ENCODE measurements at places on chromosomes 5 and 9.

DNA sequence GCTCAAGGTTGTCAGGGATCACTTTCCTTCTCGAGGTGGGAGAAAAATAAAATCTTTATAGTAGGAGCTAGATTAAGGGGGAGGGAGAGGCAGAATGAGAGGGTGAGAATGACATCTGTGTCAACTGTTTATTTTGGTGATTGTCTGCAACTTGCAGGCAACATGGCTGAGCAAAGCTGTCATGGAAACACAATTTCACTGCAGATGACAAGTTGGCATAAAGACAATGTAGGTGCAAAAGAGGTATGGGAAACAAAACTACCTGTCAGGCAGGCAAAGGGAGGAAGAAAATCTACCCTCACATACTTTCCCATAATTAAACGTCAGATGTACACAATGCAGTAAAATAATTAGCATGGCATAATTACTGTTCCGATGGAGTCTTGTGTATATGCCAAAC is 167.4 kb downstream of the SLIT3 start:
- no peak for DNase-seq

- no peak for DNase-seq
Observed at GRCh38 chr9:18499980-18500379, 26.0 kb downstream of the ADAMTSL1 start.

- no peak for DNase-seq
Observed at GRCh38 chr9:82549174-82549821, 513.6 kb downstream of the RASEF start.

DNA sequence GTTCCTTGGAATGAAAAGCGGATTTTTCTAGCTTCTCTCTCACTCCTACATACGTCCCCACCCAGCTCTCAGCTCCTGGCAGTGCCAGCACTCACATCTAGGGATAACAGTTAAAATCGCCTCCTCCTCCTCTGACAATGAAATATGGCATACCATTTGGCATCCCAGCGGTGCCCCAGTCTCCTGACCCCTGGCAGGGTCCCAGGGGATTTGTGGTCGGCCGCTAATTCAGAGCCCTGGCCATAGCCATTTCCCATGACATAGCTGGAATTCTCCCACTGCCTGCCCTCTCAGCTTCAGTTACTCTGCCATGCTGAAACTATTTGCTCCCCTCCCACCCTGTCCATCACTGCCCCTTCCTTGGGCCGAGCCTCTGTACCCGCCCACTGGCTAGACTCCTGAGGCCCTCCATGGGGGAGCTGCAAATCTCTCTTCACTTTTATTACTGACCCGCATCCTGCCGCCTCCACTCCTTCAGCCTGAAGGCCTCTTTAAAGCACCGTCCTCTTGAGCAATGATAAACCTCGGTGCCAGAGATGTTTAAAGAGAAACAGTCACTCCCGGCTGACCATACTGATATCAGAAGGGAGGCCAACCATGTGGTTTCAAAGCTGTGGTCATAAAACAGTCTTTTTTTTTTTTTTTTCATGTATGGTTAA is 139.8 kb downstream of the SLIT3 start:
- DNase-seq: no peak

GRCh38 chr5:149735066-149735465 is 5.0 kb downstream of the PPARGC1B start:
- no peak for DNase-seq

DNA sequence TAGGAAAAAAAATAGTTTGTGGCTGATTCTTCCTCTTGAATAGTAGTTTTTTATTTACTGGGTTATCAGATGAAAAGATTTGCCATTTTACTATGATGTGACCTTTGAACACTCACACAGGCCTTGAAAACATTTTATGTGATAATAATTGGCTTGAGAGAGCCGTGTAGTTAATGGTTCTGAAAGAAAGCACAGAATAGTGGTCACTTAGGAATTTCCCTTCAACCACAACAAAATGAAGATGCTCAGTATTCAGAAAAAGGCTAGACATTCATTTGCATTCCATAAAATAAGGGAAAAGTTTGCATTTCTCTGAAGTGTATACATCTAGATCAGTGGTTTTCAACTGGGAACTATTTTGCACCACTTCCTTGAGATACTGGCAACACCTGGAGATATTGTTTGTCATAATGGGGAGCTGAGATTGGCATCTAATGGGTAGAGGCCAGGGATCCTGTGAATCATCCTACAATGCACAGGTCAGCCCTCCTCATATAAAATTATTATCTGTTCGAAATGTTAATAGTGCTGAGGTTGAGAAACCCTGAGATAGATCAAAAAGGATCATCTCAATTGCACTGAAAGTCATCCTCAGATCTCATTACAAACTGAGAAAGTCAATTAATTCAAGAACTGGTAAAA is 446.4 kb upstream of the CCNG1 start:
- DNase-seq: no peak

DNA sequence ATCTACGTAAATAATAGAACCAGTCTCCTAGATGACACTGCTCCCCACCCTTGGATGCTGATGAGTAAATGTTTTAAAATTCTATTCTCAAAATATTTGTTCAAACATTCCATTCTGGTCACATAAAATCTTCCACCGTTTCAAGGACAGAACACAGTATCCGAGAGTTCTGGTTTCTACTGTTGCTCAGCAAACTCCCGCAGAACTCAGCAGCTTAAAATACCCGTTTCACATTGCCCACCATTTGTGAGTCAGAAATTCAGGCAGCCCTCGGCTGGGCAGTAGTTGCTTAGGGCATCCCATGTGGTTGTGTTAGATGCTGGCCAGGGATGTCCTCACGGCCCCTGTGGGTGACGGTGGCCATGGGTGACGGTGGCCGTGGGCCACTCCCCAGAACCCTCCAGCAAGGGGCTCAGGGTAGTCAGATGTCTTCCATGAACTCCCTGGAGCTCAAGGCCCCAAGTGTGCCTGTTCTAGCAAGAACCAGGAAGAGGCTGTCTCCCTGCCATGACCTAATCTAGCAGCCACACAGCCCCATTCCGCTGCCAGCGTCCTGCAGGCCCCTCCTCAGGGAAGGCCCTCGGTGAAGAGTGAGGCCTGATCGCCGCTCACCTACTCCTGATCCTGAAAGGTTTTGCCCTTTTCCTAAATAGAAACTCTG is 17.4 kb downstream of the MGAT1 start:
- DNase-seq: no peak

GRCh38 chr9:17063535-17064135 is 71.2 kb upstream of the CNTLN start:
- peak; percentile 19 for DNase-seq

- DNase-seq: no peak
Observed at GRCh38 chr9:4192450-4192849, 107.4 kb downstream of the GLIS3 start.

- no peak for DNase-seq
Observed at GRCh38 chr5:129249886-129250285, 155.3 kb downstream of the ISOC1 start.

DNA sequence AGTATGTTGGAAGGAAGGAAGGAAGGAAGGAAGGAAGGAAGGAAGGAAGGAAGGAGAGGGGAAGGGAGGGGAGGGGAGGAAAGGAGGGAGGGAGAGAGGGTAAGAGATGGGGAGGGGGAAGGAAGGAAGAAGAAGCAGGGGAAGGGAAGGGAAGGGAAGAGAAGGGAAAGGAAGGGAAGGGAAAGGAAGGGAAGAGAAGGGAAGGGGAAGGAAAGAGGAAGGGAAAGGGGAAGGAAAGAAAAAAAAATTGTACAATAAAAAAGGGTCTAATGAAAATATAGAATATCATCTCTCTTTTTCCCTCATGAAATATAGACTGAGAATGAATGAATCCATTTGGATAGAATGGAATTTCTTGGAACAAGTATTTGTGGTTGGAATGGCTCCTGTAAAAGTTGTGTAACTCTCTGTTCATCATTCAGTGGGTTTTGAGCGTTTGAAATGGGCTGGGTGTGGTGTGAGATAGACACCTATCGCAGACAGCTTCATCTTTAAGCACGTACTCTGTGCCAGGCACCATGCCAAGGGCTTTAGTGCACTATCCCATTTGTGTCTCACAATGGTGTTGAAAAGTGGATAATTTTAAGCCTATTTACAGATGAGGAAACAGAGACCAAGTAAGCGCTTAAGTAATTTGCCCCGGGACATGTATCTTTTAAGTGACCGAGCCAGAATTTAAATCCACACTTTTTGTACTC is 11.6 kb upstream of the PAPPA start:
- peak; percentile 77 for DNase-seq

DNA sequence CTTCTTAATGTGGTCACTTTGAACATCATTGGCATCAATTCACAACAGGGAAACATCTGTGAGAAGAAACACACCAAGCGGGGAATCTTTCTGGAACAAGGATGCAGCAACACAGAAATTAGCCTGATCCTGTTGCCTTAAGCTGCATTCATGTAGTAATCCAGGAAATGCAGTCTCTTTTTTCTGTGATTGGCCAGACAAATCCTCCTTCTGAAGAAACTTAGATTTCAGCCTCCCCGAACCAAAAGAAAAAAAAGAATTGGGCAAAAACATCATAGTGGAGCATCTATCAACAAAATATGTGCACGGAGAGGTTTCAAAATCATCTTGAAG is 7.2 kb upstream of the XPA start:
- no peak for DNase-seq

GRCh38 chr5:176727983-176728675 is 80.8 kb downstream of the TSPAN17 start:
- DNase-seq: no peak

GRCh38 chr5:167967494-167968177 is 323.8 kb upstream of the WWC1 start:
- no peak for DNase-seq

DNA sequence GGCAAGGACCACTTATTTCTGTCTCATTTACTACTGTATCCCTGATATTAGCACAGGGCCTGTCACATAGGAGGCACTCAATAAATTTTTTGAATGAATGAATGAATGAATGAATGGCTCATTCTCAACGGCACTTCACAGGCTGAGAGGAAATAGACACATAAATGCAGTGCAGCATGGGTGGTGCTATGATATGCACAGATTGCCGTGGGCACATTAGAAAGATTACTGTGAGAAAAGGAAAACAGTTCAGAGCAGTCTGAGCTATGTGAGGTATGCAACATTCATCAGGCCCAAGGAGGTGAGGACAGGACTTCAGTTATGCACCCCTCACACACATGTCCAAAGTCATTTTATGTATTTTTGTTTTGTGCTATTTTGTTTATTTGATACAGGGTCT is 6.4 kb upstream of the NOL6 start:
- DNase-seq: no peak

GRCh38 chr5:33692980-33693379 is 198.8 kb downstream of the ADAMTS12 start:
- DNase-seq: peak; percentile 21

- no peak for DNase-seq
Observed at GRCh38 chr5:141711687-141712086, 29.7 kb upstream of the ARAP3 start.

- DNase-seq: no peak
Observed at GRCh38 chr9:22457448-22457847, 10.8 kb downstream of the DMRTA1 start.

- peak; percentile 4 for DNase-seq
Observed at GRCh38 chr5:107633171-107633901, 37.4 kb downstream of the EFNA5 start.

GRCh38 chr9:93319301-93319991 is 132.0 kb upstream of the FAM120A start:
- DNase-seq: no peak

GRCh38 chr9:21801683-21802417 is 586 bp upstream of the MTAP start:
- DNase-seq: peak; percentile 64

DNA sequence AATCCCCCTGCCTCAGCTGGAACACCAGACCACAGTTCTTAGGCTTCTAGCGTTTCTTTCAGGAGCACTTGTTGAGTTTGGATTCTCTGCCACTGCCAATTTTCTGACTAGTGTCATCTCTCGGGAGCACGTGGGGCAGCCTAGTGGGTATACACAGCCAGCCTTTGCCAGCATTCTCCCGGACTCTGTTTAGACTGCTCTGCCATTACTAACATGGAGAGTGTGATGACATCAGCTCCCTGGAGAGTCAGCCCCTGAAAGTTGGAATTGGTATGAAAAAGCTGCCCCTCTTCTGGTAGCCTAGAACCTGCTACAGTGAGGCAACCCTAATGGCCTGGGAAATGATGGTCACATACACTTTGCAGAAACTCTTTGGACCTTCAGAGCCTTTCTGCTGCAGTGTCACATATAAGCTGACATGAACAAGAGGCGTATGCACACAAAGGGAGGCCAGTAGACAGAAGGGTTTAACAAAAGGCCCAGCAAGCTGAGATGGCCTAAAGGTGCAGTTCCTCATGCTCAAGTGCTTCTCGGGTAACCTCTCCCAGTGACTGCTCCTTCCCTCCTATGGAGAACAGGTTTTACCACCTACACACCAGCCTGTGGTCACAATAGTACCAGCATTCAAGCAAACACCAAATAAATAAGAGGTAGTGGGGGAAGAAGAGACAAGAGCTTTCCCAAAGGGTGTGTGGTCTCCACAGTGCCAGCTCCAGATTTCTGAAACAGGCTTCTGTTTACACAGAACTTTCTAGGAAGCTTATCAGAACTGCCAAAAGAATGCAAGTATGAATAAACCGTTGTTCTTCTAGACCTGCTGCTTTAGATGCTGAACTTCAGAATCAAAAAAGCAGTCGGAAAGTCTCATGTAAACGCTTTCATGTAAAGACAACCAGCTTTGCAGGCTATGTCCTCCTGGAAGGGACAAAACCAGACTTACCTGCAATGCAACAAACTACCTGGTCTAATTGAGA is 16.5 kb downstream of the SPACA9 start:
- DNase-seq: no peak

- DNase-seq: peak; percentile 36
Observed at GRCh38 chr9:35690294-35690613, 529 bp upstream of the TPM2 start.

DNA sequence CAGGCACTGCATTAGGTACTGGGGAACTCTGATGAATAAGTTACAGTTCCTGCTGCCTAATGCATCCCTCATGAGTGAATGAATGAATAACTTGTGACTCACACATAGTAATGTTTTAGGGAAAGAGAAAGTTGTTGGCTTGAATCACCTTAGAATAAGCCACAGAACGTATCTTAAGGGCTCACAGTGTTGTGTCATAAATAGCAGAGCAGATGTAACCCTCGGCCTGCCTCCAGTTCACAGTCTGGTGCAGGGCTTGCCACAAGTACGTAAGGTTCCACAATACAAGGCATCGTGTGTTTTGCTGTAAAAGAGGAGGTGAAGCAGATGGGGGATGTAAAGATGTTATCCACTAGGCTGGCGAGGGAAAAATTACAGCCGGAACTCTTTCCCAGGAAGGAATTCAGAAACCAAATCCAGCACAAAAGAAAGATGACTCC is 218.7 kb downstream of the TRPM3 start:
- DNase-seq: peak; percentile 96

- DNase-seq: no peak
Observed at GRCh38 chr5:175133185-175133584, 310.8 kb downstream of the DRD1 start.

DNA sequence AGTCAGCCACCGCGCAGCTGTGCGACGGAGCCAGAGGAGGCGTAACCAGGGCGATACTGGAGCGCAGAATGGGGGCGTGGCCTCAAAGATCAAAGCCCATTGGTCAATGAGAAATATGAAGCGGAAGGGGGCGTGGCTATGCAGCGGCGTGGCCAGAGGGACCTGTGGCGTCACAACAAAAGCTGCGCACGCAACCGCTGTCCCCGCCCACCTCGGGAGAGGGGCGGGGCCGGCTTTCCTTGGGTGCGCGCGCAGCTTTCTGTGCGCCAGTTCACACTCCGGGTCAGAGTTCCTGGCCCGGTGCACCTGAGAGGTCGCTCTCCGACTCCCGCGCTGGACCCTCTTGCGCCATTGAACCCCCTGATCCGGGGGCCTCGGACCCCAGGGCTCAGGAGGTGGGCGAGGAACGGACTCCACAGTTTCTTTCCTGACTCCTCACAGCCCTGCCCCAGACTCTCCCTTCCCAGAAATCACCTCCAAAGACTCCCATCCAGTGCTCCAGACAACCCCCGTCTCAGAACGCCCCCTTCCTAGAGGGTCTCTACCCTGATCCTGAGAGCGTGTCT is at the start of gene SWI5:
Gene SWI5, plus strand, starts transcription at position 269 of the 566 bp plus-strand sequence.
- DNase-seq: peak; percentile 98

Measured in fibroblast of skin of left biceps (primary cell).